CD4-positive, alpha-beta memory T cell (primary cell): ENCODE measurements at places on chromosomes 6 and 20. TPM values are rescaled to one million over a fixed set of nuclear protein-coding genes. Genes with fewer than 3 reads are reported as not detected.

Gene SLC17A9
- total RNA-seq = 2.1 TPM

Gene AARS2
- 25.6 TPM for total RNA-seq

Gene DOK5
- not detected for total RNA-seq

GRCh38 chr20:53221731-53222130, 249.6 kb downstream of the TSHZ2 start:
- no peak overlapping the region for H3K27ac ChIP-seq
- no peaks in the 10 kb centered on the region for H3K36me3 ChIP-seq
- no peaks in the 10 kb centered on the region for H3K27me3 ChIP-seq
- no peak for DNase-seq
